ENCODE measurements at places on chromosomes 7 and 10.
A peak's percentile ranks its signal among the peaks of the same experiment; 100 is the strongest.

GRCh38 chr10:60942788-60943315 is 1.1 kb downstream of the RHOBTB1 start:
- DNase-seq, result peak; percentile 59
- peak overlapping the region; percentile 86 for H3K4me3 ChIP-seq
- peak overlapping the region; percentile 98 for H3K27ac ChIP-seq
- H3K36me3 ChIP-seq, result no peaks in the 10 kb centered on the region

GRCh38 chr7:99143853-99144672 is at the start of gene SMURF1:
TSS of gene SMURF1 (minus strand) at chr7:99144108. CDS start at chr7:99143780, 328 bp downstream.
- peaks cover 19% of the 10 kb centered on the region for H3K4me1 ChIP-seq
- H3K27me3 ChIP-seq, result no peaks in the 10 kb centered on the region
- DNase-seq, result peak; percentile 70
- H3K4me3 ChIP-seq, result peak within 1 kb of the TSS; percentile 72
- H3K36me3 ChIP-seq, result no peaks in the 10 kb centered on the region

DNA sequence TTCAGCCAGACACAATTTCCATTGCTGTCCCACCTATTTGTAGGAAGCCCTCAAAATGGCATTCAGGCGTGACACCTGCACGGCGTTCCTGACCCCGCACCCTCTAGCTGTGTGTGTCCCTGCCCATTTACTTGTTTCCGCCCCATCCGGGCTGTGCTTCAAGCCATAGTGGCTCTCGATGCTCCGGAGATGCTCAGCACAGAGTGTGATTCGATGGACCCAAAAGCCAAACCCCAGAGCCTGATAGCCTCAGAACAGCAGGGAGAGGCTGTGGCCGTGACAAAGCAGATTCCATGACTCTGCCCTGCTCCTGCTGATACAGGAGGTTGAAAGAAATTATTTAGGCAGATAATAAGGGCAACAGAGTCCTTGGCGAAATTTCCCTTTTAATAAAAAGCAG is 13.4 kb downstream of the BUD31 start:
- H3K27me3 ChIP-seq, result no peaks in the 10 kb centered on the region
- H3K4me1 ChIP-seq, result no peaks in the 10 kb centered on the region
- H3K27ac ChIP-seq, result no peak overlapping the region
- H3K4me3 ChIP-seq, result no peak overlapping the region
- no peak for DNase-seq
- H3K36me3 ChIP-seq, result peaks cover 10% of the 10 kb centered on the region

- H3K4me3 ChIP-seq, result no peak overlapping the region
- no peak overlapping the region for H3K27ac ChIP-seq
- no peaks in the 10 kb centered on the region for H3K36me3 ChIP-seq
- H3K4me1 ChIP-seq, result no peaks in the 10 kb centered on the region
- no peaks in the 10 kb centered on the region for H3K27me3 ChIP-seq
Measured at GRCh38 chr7:1638215-1638661, 31.8 kb upstream of the ELFN1 start.

GRCh38 chr7:44538093-44538797 is 2.9 kb downstream of the NPC1L1 start:
- H3K27me3 ChIP-seq, result no peaks in the 10 kb centered on the region
- no peak overlapping the region for H3K27ac ChIP-seq
- H3K36me3 ChIP-seq, result no peaks in the 10 kb centered on the region
- DNase-seq, result no peak
- H3K4me3 ChIP-seq, result no peak overlapping the region
- H3K4me1 ChIP-seq, result no peaks in the 10 kb centered on the region

GRCh38 chr7:137625197-137625596 is 221.6 kb downstream of the DGKI start:
- no peak overlapping the region for H3K27ac ChIP-seq
- H3K4me1 ChIP-seq, result no peaks in the 10 kb centered on the region
- peaks cover 1% of the 10 kb centered on the region for H3K27me3 ChIP-seq
- no peaks in the 10 kb centered on the region for H3K36me3 ChIP-seq
- H3K4me3 ChIP-seq, result no peak overlapping the region
- DNase-seq, result no peak

DNA sequence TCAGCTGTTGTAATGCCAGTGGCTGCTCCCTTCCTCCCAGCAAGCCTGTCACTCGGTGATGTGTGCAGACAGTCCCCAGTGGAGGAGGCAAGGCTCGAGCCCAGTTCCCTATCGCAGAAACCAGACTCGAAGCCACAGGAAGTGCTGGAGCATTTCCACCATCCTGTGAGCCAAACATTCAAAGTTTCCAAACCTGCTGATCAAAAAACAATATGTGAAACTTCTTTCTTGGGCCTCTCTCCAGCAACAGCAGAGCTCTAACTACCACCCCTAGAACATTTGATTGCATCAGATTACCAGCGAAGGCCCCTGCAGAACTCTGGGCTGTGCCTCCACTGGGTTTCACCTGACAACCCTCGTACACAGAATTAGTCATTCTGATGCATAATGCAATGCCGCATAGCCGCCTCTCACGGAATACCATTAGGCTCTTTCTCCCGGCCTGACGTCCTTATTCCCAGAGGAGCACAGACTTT is 94.0 kb downstream of the ELMO1 start:
- H3K4me1 ChIP-seq, result peaks cover 21% of the 10 kb centered on the region
- no peaks in the 10 kb centered on the region for H3K36me3 ChIP-seq
- no peaks in the 10 kb centered on the region for H3K27me3 ChIP-seq

DNA sequence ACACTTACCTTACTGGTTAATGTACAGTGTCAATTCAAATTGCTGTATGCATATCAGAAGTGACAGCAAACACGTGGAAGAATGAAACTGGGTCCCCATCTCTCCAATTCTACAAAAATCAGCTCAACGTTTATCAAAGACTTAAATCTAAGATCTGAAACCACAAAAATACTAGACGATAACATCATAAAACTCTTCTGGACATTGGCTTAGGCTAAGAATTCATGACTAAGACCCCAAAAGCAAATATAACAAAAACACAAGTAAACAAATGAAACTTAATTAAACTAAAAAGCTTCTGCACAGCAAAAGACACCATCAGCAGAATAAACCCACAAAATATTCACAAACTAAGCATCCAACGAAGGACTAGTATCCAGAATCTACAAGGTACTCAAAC is 35.9 kb upstream of the PFKP start:
- H3K27me3 ChIP-seq, result peaks cover 2% of the 10 kb centered on the region
- no peak overlapping the region for H3K4me3 ChIP-seq
- H3K4me1 ChIP-seq, result no peaks in the 10 kb centered on the region
- H3K27ac ChIP-seq, result no peak overlapping the region
- DNase-seq, result no peak
- H3K36me3 ChIP-seq, result no peaks in the 10 kb centered on the region

DNA sequence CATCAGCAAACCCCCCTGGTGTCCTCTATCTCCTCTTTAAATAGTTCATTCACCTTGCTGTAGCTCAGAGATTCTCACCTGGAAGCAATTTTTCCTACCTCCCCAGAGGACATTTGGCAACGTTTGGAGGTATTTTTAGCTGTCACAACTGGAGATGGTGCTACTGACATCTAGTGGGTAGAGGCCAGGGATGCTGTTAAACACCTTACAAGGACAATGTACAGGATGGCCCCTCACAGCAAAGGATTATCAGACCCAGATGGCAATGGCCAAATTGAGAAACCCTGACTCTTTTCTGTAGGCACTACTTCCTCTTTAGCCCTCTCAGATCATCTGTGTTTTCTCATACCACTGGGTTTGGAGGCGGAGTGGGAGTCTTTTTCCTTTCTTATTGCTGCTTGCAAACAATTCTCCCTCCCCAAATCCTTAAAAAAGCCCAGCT is 13.2 kb upstream of the TRA2A start:
- no peaks in the 10 kb centered on the region for H3K27me3 ChIP-seq
- no peaks in the 10 kb centered on the region for H3K4me1 ChIP-seq
- no peak overlapping the region for H3K4me3 ChIP-seq
- H3K27ac ChIP-seq, result no peak overlapping the region

- DNase-seq, result no peak
- no peaks in the 10 kb centered on the region for H3K27me3 ChIP-seq
- no peaks in the 10 kb centered on the region for H3K4me1 ChIP-seq
Measured at GRCh38 chr10:118209215-118209614, 132.9 kb downstream of the FAM204A start.

DNA sequence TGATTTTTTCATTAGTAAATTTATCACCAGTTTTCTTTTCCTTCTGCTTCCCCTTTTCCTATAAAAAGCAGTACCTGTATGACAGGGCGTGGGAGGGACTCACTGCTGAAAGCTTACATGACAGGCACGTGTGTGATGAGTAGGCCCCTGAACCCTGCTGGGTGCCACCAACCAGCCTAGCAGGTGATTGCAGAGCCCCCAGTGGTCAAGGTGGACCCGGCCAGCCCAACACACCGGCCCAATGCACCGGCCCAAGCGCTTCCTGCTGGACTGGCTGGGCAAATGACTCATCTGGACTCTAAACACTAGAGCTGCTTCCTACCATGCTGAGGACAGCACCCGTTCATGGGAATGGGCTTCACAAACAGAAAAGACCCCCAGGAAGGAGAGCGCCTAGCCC is 89.8 kb upstream of the TMEM72 start:
- no peaks in the 10 kb centered on the region for H3K36me3 ChIP-seq
- no peak overlapping the region for H3K27ac ChIP-seq
- DNase-seq, result no peak
- H3K27me3 ChIP-seq, result no peaks in the 10 kb centered on the region

DNA sequence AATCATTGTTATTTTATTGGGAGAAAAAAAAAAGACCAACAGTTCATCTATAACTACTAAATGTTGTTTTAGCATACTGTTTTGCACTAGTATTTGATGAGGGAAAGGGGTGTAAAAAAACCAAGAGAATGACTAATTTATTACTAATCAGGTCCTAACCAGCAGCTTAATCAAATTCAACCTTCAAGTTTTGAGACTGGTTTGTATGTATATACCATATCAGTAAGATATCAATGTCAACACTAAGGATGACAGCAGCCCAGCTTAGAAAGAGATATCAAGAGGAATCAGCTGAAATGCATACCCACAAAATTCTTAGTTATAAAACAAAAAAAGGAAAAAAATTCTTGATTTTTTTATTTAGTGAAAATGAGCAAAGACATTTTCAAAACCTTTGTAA is 122.6 kb downstream of the KMT2C start:
- H3K4me1 ChIP-seq, result peaks cover 12% of the 10 kb centered on the region
- peaks cover 4% of the 10 kb centered on the region for H3K36me3 ChIP-seq
- H3K27ac ChIP-seq, result no peak overlapping the region

DNA sequence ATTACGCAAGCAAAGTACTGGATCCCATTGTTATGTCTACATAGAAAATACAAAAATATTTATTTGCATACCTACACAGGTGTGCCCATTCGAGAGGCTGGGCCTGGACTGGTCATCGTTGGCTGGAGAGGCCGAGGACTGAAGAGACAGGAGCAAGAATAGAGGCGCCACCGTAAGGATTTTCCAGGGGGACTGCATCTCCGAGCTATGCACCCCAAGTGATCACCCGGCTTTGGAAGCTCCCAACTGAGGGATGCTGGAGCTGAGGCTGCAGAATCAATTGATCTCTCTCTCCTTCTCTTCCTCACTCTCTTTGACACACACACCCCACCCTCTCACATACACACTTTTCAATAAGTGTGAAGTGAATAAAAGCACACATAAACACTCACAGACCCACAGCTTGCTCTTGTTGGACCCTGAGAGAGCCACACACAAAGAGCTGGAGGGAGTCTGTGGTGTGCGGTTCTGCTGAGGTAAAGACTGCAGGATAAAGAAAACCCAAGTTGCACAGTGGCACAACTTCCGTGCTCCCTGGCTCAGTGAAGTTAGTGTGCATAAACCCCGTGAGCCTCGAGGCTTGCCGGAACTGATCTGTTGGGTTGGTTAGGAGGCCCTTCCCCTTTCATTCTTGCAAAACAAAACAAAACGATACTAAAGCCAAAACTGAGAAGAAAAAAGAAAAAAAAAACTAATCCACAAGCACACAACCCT is at the start of gene AOAH:
AOAH (minus strand) TSS at position 544 of the 714 bp plus-strand sequence; CDS start at position 198, 346 bp downstream.
- H3K36me3 ChIP-seq, result no peaks in the 10 kb centered on the region
- H3K4me1 ChIP-seq, result no peaks in the 10 kb centered on the region
- no peak within 1 kb of the TSS for H3K27ac ChIP-seq
- no peak within 1 kb of the TSS for H3K4me3 ChIP-seq

- DNase-seq, result no peak
- no peaks in the 10 kb centered on the region for H3K36me3 ChIP-seq
- no peak overlapping the region for H3K4me3 ChIP-seq
- no peak overlapping the region for H3K27ac ChIP-seq
Measured at GRCh38 chr7:143073556-143073955, 21.4 kb downstream of the OR6V1 start.

GRCh38 chr7:42373285-42373684 is 136.3 kb upstream of the GLI3 start:
- no peaks in the 10 kb centered on the region for H3K36me3 ChIP-seq
- no peak for DNase-seq
- no peak overlapping the region for H3K27ac ChIP-seq
- no peaks in the 10 kb centered on the region for H3K4me1 ChIP-seq
- no peak overlapping the region for H3K4me3 ChIP-seq
- no peaks in the 10 kb centered on the region for H3K27me3 ChIP-seq

- H3K36me3 ChIP-seq, result peaks cover 2% of the 10 kb centered on the region
- no peak overlapping the region for H3K4me3 ChIP-seq
- H3K27ac ChIP-seq, result no peak overlapping the region
- no peaks in the 10 kb centered on the region for H3K4me1 ChIP-seq
Measured at GRCh38 chr7:17328641-17329040, 30.2 kb downstream of the AHR start.

DNA sequence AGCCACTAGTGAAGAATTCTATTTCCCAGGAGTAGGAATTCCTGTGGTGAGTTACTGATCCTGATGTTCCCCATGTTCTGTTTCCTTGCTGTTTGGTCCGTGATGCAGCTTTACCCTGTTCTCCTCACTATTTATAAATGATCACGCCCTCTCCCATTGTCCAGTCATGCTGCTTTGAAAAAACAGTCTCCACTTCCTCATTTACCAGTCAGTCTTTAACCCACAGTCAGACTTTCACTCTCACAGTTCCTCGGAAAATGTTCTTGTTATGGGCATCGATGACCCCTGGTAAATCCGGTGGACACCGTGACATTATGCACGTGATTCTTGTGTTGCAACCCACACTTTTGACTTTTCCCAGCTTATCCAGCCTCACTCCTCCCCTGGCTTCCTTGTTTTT is 14.4 kb downstream of the SCIN start:
- H3K36me3 ChIP-seq, result no peaks in the 10 kb centered on the region
- no peak overlapping the region for H3K4me3 ChIP-seq
- DNase-seq, result peak; percentile 6
- no peaks in the 10 kb centered on the region for H3K4me1 ChIP-seq

- peak; percentile 68 for DNase-seq
- H3K27me3 ChIP-seq, result no peaks in the 10 kb centered on the region
- H3K4me1 ChIP-seq, result peaks cover 55% of the 10 kb centered on the region
- peak overlapping the region; percentile 70 for H3K27ac ChIP-seq
- H3K4me3 ChIP-seq, result peak overlapping the region; percentile 74
Measured at GRCh38 chr10:119207713-119208552, 562 bp downstream of the GRK5 start.

DNA sequence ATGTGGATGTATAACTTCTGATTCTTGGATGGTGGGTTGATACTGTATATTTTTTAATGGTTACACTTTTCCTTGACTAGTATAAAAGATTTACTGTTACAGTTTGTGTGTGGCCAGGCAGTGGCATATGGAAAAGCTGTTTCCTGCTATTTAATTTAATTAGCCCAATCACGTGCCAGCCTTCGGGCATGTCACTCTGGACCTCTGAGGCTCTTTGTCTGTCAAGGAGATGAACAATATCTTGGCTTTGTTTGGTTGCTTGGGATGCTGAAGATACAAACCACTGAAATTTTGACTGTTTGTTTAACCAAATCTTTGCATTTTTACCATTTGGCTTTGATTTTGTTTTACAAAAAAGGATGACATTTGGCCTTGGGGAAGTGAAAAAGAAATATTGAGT is 185.0 kb downstream of the HDAC9 start:
- no peaks in the 10 kb centered on the region for H3K4me1 ChIP-seq
- H3K4me3 ChIP-seq, result no peak overlapping the region
- H3K36me3 ChIP-seq, result no peaks in the 10 kb centered on the region
- no peak for DNase-seq
- H3K27me3 ChIP-seq, result no peaks in the 10 kb centered on the region
- no peak overlapping the region for H3K27ac ChIP-seq
